Amygdala (tissue), 56 donors: ENCODE measurements at places on chromosomes 4 and X.

DNA sequence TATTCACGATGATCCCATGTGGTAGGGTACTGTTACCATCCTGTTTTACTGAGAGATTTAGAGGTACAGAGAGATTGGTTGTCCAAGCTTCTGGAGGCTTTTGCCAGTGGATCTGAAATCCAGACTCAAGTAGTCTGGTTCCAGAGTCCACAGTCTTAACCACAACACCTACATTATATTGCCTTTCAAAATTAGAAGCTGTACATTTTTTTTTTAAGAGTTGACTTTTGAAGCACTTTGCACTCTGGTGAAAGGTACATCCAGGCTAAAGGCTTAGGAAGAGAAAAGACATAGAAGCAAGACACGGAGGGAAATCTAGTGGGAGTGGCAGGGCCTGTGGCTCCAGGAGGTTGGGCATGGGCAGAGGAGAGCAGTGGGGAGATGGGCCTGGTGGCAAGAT, 122.1 kb downstream of the AFF1 start:
- no peak for DNase-seq

DNA sequence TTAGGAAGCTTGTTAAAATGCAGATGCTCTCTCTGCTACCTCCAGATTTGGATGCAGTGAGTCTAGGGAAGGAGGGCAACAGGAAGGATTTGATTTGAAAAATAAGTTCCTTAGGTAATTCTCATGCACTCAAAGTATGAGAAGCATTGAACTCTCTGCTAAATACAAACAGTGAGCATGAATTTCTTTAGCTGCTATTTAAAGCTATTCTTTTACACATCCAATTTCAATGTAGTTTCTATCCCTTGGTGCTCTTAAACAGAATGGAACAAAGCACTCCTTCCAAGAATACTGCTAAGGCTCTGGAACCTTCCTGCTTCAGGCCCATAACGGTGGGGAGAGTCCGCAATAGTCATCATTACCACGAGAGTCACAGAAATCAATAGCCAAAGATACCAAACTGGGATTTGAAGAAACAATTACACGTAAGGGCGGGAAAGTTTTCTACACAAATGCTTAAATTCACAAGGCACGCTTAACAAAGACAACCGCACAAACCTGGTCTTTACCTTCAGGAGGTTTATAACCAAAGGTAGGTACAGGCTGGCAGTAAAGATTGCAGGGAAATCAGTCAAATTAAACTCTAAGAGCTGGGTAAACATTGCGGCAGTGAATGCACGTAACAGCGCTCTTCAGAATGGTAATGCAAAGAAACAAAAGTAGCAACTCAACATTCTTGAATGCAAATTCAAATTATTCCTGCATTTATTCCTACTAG, 123.2 kb upstream of the NAP1L5 start:
- no peak for DNase-seq

- no peak for DNase-seq
These were observed 15.6 kb upstream of the LAP3 start for GRCh38 chr4:17561195-17561909.

DNA sequence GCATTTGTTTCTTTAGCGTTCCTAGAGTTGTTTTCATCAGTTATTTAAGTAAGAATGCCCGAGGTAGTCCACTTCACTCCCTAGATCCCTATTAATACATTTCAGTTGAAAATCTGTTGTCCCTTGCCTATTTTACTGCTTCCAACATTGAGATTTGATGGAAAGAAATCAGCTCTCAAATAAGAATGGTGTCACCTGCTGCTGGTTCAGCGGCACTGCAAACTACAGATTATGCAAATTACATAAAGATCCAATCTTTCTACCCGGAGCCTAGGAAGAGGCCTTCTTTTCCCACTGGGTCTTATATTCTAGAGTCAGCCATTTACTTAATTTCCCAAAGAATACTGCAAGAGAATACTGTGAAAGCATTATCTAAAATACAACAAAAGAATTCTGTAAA, 597.6 kb upstream of the MAGEB2 start:
- no peak for DNase-seq

- DNase-seq = no peak
These were observed 256.7 kb downstream of the NAF1 start for GRCh38 chr4:162909952-162910351.

DNA sequence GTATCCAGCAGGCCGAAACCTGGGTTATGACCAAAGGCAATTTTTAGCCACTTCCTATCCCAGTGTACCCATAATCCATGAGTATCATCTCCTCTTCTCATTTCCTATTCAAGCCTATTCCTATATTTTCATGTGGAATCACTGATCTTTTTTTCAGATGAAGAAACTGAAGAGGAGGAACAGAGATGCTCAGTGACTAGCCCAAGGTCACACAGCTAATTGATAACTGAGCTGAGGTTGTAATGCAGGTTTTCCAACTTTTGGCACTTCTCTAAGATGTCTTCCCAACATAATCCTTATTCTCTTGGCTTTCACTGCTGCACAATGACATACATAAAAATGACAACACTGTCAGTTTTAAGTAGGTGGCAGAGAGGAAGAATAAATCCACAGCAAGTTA, 15.3 kb downstream of the GRIA3 start:
- no peak for DNase-seq

- no peak for DNase-seq
These were observed 60.6 kb downstream of the F8 start for GRCh38 chrX:154961947-154962346.

DNA sequence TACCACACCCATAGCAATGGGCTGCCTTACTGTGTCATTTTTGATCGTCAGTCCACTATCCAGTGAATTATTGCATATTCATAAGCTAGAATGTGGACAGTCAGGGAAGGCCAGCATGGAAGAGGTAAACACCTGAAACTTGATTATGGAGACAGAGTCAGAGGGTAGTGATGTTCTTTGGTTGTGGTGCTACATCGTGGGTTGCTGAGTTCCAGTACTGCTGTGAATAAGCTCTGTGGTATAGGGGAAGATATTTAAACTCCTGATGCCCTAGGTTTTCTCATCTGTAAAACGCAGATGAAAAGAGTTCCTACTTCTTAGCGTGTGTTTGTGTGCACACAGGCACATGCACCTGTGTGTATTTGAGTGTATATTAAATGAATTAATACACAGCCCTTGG, 69.9 kb downstream of the CPE start:
- DNase-seq = no peak

DNA sequence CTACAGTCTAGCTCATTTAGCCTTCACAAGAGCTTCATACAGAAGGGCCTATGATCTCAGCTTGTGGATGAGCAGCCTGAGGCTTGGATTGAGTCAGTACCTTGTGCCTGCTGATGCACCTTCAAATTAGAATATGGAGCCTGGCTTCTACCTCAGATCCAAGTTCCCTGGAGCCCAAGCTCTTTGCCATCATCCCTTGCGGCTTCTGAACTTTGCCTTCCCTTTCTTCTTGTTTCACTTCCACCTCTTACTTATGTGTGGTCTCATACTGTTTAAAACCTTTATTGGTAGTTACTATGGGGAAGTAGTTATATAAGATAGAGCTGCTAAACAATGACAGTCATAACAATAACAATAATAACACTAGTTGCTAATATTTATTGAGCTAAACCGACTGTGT, 84.3 kb upstream of the AFF2 start:
- DNase-seq = no peak

GRCh38 chr4:74014332-74014731, 15.9 kb upstream of the CXCL5 start:
- no peak for DNase-seq

- DNase-seq = no peak
These were observed 218.9 kb downstream of the ASMT start for GRCh38 chrX:1833656-1834360.

GRCh38 chrX:154307202-154307601, 11.6 kb downstream of the TKTL1 start:
- no peak for DNase-seq

DNA sequence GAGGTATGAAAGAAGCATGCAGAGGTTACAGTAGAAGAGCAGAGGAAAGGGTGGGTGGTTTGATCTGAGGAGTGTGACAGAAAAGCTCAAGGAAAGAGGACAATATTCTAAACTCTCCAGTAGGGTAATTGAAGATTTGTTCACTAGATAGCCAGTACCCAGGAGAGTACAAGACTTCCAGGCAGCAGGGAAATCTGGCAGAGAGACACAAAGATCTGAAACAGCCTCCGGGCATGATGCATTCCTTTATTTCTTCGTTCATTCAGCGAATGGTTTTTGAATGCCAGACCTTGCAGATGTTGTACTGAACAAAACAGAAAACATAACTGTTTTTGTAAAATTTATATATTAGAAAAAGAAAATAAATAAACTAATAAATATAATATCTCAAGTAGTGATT, 766.6 kb downstream of the FAT4 start:
- DNase-seq = no peak

- DNase-seq = no peak
These were observed 450.0 kb upstream of the RASGEF1B start for GRCh38 chr4:81921751-81922159.

- no peak for DNase-seq
These were observed 43.5 kb upstream of the SCRG1 start for GRCh38 chr4:173442223-173442932.

- DNase-seq = no peak
These were observed 38.9 kb downstream of the DTHD1 start for GRCh38 chr4:36320117-36320896.

- no peak for DNase-seq
These were observed 150.6 kb downstream of the PRDM5 start for GRCh38 chr4:120771907-120772306.

GRCh38 chr4:100504086-100504874, 13.5 kb downstream of the EMCN start:
- DNase-seq = no peak

DNA sequence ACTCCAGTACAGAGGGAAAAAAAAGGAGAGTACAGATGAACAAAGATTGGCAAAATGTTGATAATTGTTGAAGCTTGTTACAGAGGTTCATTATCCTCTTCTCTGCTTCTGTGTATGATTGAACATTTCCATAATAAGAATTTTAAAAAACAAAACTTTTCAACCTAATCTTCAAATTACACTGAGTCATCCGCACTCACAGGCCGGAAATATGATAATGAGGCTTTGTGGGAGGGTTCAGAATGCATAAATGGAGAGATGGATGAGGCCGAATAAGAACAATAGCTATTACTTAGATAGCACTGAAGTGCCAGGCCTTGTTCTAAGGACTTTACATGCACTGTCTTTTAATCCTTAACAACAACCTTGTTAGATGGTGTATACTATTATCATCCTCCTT, 4.6 kb upstream of the ERCC6L start:
- DNase-seq = no peak

DNA sequence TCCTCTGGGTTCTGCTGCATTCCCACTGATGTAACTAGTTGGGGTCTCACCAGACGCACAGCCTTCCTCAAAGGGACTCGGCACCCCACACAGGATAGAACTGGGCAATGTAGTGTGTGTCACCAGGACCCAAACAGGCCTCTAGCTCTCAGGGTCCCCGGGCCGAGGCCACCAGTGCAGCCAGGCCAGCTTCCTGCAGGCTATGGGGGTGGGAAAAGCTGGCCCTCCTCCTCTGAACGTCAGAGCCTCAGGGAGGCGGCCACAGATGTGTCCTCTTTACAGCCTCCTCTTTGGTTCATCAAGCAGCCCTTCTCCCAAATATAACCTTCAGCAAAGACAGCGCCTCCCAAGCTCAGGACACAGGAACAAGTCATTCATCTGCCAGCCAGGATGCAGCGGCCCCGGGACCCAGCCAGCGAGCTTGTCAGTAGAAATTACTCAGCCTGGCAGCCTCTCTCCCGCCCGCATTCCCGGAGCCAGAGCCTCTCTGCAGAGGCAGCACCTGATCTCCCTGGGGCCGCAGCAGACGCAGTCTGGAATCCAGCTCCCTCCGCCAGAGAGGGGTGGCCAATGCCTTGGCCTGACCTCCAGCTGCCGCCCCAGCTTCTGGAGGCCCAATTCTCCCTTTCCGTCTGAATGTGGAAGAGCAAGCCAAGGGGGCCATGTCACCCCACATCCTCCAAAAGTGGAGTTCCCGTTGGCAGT, 288.5 kb downstream of the FBXW7 start:
- DNase-seq = no peak

- no peak for DNase-seq
These were observed 68.4 kb downstream of the GPAT3 start for GRCh38 chr4:83604321-83604720.

DNA sequence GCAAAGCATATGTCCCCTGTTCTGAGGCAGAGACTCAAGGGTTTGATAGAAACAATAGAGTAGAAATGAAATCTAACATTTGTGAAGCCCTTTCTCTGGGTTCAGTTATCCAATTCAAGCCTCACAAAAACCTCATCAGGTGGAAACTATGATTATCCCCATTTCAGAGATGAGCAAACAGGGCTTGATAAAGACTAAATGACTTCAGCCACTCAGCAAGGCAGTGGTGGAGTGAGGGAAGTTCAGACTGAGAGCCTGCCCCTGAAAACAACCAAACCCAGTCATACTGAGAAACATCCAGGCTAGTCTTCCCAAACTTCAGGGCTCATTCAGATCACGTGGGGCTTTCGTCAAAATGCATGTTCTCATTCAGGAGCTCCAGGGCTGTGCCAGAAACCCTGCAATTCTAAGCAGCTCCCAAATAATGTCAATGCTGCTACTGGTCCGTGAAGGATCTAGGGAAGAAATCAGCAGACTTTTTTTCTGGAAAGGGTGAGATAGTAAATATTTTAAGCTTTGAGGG, 109.6 kb upstream of the KIT start:
- no peak for DNase-seq

DNA sequence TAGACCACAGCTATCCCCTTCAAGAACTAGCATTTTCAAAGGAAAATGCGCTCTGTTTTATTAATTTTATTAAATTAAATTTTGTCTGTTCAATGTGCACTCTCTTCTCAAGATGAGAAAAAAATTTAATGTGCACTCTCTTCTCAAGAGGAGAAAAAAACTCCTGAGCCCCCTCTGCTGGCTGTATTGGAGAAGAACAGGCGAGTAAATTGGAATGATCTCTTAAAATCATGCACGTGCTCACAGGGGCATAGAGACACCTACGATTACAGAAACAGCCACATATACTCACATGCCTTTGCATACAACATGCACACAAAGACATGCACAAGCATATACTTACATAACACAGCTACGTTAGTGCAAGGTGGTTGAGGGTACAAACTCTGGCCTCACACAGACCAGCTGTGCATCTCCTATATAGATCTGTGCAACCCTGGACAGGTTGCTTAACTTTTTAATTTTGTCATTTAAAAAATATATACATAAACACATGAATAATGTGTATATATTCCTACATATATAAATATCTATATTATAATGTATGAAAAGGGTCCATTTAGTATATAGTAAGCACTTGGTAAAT, 176.2 kb upstream of the CXorf66 start:
- no peak for DNase-seq

DNA sequence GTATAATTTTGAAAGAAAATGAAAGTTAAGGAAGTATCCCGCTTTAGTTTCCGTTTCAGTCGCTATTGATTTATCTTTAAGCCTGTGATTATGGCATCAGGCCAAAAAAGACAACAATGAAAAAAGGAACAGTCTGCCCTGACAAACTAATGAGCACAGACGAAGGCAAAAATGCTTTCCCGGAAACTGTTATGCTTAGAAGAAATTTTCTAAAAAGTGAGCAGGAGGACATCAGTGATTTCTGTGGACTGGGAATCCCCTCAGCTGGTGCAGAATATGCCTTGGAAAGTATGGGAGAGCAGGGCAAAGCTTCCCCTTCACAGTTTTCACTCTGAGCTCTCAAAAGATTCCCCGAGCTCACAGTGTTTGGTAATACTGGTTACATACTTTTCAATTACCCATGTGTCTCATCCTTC, 5.1 kb upstream of the CXCL10 start:
- DNase-seq = no peak

GRCh38 chr4:119284876-119285780, 36.8 kb downstream of the FABP2 start:
- DNase-seq = no peak

- DNase-seq = no peak
These were observed 60.2 kb upstream of the CLDN34 start for GRCh38 chrX:9906919-9907318.
